ENCODE measurements at places on chromosomes 4 and X.

- DNase-seq, result no peak
These were observed 147.7 kb downstream of the RASL11B start for GRCh38 chr4:53009824-53010223.

DNA sequence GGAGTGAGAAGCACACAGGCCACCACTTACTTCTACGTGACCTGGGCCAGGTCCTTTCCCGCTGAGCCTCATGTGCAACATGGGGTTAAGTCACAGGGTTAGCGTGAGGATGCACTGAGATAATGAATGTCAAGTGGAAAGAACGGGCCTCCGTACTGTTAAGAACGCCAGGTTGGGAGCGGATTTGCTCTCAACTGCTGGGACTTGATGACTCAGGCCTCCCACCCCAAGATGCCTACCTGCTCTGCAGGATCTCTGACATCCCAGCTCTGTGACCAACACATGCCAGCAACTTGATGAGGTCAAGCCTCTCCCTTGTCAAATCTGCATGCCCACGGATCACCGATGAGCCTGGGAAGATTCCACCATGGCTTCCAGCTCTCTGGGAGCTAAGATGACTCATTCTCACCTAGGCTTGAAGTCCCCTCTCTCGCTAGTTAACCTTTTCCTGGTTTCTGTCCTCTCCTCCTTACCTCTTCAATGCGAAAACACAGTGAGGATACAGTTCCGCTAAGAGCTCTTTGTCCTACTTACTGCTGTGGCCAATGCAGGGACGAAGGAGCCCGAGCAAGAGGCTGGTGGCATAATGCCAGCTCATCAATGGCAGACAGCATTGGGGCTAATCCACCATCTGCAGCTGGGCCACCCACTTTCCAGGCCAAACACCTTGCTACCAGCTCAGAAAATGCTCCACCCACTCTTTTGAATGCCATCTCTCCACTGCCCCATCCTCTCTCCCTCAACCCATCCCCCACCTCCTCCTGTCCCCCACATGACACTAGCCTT, 67.6 kb downstream of the PJA1 start:
- no peak for DNase-seq

DNA sequence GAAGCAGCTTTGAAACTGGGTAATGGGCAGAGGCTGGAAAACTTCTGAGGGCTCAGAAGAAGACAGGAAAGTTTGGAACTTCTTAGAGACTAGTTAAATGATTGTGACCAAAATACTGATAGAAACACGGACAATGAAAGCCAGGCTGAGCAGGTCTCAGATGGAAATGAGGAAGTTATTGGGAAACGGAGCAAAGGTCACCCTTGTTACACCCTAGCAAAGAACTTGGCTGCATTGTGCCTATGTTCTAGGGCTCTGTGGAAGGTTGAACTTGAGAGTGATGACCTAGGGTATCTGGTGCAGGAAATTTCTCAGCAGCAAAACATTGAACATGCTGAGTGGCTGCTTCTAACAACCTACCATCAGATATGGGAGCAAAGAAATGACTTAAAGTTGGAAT, 50.8 kb upstream of the FBXW7 start:
- no peak for DNase-seq

GRCh38 chrX:131779741-131780140, 235.9 kb downstream of the OR13H1 start:
- no peak for DNase-seq

DNA sequence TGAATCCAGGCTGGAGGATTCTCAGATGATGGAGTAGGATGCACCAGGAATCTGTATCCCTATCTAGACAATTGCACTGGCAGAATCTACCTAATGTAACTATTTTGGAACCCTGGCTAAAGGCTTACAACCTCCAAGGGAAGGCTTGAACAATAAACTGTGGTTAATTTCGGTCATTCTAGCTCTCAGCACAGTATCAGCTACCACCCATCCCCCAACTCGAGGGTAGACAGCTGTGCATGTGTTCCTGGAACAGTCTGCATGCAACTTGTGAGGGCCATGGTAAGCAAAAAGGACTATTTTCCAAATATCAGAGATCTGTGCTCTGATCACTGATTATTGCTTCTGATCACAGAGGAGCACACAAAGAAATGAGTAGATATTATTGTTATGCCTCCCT, 34.0 kb downstream of the ELF2 start:
- DNase-seq, result no peak

DNA sequence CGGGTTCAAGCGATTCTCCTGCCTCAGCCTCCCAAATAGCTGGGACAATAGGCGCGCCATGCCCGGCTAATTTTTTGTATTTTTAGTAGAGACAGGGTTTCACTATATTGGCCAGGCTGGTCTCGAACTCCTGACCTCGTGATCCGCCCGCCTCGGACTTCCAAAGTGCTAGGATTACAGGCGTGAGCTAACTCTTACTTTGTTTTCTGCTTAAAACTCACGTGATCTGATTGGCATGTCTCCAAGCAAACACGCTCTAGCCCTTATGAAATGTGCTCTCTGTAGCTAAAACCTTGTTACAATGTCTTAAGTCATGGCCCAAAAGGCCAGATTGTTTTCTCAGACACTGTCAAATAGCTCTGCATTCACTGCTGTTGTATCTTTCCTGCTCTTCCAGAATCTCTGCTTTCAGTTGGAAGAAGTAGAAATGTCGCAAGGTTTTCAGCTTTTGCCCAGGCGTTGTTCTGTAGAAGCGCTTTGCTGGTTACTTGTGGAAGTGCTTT, 39.7 kb upstream of the OGT start:
- DNase-seq, result no peak

DNA sequence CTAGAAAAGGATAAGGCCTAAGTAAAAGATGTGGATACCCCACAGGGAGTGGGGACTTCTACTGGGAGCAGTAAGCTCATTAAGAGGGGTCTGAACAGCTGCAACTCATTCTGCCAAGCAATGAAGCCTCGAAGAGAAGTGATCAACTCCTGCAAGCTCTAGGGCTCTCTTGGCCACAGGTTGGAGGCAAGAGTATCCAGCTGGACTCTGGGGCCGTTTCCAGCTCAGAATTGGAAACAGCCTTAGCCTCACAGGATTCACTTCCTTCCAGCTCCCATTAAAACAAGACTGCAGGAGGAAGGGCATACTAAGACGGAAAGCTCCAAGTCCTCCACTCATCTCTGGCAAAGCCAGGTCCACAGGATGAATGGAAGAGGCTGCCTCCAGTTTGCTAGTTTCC, 126.3 kb downstream of the ATG4A start:
- no peak for DNase-seq

GRCh38 chr4:152970102-152970820, 34.1 kb downstream of the FHDC1 start:
- no peak for DNase-seq

DNA sequence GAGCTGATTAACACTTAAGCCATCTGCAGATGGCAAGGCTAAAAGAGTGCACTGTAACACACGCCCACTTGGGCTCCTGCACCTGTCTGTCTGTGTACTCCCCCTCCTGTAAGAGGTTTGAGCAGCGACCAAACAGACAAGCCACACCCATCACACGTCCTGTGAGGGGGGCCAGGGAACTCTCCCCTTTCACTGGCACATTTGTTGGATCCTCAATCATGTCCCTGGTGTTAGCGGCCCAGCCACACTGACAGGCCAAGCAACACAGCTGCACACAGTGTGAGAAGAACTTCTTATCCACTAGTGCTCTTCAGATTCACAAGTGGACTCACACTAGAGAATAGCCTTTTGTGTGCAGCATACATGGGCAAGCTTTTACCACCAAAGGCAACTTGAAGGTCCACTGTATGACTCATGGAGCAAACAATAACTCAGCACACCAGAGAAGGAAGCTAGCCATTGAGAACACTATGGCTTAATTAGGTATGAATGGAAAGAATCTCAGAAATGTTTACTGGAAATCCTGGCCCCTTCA, 29.1 kb upstream of the UTP14A start:
- DNase-seq, result no peak

DNA sequence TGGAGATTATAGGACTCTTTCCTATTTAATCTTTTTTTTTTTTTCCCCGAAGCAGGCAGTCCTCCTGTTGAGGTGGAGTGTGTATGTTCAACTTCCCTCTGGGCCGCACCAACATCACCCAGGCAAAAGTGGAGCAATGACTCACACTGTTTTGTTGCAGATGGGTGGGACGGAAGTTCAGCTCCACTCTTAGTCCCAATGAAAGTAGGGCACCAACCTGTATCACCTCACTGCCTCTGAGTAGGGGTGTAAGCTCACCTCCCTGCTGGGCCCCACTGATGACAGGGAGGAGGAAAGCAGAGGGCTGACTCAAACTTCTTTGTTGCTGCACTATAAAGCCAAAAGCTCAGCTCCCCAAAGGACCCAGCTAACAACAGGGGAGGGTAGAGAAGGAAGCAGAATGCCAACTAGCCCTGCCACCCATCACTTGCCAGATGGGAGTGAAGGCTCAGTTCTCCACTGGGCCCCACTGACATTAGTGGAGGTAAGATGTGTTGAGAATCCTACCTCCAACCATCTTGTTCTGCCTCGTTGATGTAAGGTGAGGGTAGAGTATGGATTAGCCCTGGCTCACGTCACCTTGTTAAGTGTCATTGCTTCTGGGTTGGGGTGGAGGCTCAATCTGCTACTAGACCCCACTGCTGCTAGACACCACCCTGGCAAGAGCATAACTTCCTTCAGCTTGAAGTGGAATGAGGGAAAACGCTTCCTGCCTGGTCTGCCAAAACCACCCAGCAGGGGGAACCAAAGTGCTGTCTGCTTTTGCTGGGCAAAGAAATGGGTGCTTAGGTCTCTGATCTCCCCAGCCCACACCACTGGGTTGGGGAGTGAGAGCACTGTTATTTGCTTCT, 14.1 kb downstream of the RPS6KA3 start:
- DNase-seq, result no peak

DNA sequence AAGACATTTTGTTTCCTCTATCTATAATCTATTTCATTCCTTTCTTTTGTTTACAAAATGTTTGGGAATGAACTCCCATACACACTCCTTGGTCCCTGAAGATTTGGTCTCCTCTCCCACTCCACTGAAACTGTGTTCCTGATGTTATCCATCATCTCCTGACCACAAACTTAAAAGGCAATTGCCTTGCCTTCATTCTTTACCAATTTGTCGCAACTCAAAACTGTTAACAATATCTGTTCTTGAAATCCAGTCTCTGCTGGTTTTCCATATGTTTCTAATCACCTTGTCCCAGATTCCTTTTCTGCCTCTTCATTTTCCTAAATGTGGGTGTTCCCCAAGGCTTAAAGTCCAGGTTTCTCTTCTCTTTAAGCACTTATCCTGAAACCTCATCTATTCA, 262.2 kb upstream of the TTC29 start:
- DNase-seq, result no peak

DNA sequence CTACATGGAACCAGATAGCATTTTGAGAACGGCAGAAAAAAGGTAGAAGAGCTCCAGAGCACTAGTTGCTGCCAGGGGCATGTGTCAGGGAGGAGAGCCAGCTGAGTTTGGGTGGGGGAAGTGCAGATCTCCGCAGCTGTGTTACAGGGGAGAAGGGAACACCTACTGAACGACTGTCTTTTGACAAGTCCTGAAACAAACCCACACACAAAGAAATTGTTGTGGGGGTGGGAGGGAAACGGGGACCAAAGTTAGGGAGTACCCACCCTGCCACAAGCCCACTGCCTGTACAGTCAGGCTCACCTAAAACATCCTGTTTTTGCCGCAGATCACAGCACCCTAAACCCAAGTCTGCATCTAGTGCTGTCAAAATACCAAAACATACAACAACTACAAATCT, 55.5 kb downstream of the LEF1 start:
- no peak for DNase-seq

All from NCI-H1092 (cell line).